ENCODE measurements at places on chromosomes 2 and 18. TPM values are rescaled to one million over a fixed set of nuclear protein-coding genes. Genes with fewer than 3 reads are reported as not detected.

PLGLB2 gene
- 0.86 TPM for total RNA-seq

SLC9A2 gene
- not detected for total RNA-seq

DNA sequence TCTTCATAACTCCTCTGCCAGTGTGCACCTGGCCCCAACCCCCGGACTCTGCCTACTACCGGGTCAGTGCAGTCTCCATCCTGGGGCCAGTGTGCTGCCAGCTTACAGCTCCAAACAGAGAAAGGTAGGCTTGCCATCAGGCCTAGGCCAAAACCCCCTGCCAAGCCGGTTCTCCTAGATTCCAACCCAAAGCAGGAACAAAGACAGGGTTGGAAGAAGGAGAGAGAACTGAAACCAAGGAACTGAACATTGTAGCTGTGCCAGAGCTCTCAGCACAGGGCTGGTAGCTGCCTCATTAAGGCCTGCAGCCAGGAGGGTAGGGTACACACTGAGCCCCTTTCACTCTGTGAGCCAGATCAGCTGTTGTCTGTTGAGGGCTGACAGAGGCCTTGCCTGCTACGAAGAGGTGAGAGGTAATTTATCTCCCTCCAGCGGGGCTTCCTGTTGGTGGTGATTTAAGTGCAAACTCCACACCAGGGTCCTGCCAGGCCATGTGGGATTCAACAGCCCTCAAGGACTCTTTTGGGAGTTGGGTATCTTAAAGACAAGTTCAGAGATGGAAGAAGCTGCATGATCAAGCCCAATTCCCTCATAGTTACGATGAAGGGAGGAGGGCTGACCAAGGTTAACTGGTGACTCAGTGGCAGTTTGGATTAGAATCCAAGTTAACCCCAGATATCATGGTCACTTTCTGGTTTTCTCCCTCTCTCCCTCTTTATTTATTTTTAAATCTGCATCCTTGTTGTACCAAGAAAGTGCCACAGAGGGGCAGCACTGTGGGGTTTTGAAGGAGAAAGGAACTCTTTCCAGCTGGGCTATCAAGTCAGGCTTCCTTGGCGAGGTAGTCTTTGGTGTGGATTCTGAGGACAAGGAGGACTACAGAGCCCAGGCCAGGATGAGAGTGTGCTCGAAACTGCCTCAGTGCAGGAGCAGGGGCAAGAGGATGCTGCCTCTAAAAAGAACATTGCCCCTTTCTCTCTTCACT is 48.1 kb downstream of the CYRIA start:
- peaks cover 7% of the 10 kb centered on the region for H3K4me1 ChIP-seq
- H3K36me3 ChIP-seq = peaks cover 10% of the 10 kb centered on the region
- no peak overlapping the region for H3K27ac ChIP-seq
- peak; percentile 45 for DNase-seq
- no peaks in the 10 kb centered on the region for H3K27me3 ChIP-seq

KCNG2 gene
- 1.6 TPM for total RNA-seq

GRCh38 chr18:46412916-46413315 is 244.1 kb downstream of the LOXHD1 start:
- peaks cover 22% of the 10 kb centered on the region for H3K27me3 ChIP-seq
- H3K4me1 ChIP-seq = peaks cover 63% of the 10 kb centered on the region
- no peak for DNase-seq
- no peak overlapping the region for H3K27ac ChIP-seq
- H3K4me3 ChIP-seq = no peak overlapping the region

- H3K27me3 ChIP-seq = peaks cover 18% of the 10 kb centered on the region
- H3K36me3 ChIP-seq = no peaks in the 10 kb centered on the region
- no peak overlapping the region for H3K4me3 ChIP-seq
- no peak overlapping the region for H3K27ac ChIP-seq
- H3K4me1 ChIP-seq = peaks cover 10% of the 10 kb centered on the region
These were observed 210.3 kb upstream of the SMAD2 start for GRCh38 chr18:48140731-48141130.

DNA sequence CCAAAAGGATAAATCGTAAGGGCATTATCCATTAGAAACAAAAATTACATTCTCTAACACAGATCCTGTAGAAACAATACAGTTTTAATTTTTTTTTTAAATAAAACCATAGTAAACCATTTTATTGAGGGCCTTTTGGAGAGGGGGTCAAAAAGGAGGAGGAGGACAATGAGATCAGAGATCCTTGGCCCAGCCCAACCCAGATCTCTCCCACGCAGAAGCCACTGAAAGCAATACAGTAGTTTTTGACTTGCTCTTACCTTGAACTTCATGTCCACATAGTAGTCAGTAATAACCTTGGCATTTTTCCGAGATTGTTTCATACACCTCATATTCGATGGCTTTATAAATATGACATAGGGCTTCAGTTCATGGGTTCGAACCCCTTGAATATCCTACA is 4.1 kb upstream of the TMEM237 start:
- no peak overlapping the region for H3K4me3 ChIP-seq
- peaks cover 2% of the 10 kb centered on the region for H3K4me1 ChIP-seq
- H3K27ac ChIP-seq = no peak overlapping the region
- H3K27me3 ChIP-seq = peaks cover 2% of the 10 kb centered on the region
- H3K36me3 ChIP-seq = no peaks in the 10 kb centered on the region

ANKRD53 gene
- 11.7 TPM for total RNA-seq

DNA sequence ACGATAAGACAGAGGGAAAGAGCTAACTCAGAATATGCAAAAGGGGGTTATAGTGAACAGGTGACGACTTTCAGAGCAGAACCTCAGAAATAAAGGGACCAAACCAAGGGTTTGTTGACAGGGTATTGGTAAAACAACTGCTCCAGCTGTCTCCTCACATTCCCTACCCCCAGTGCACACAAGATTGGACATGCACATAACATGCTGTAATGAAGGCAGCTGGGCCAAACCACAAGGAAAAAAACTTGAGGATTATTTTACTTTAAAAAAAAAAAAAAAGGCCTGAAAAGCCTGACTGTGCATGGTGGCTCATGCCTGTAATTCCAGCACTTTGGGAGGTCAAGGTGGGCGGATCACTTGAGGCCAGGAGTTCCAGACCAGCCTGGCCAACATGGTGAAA is 3.5 kb downstream of the RBM43 start:
- no peak overlapping the region for H3K27ac ChIP-seq
- DNase-seq = no peak
- no peaks in the 10 kb centered on the region for H3K36me3 ChIP-seq
- no peak overlapping the region for H3K4me3 ChIP-seq
- H3K4me1 ChIP-seq = peaks cover 3% of the 10 kb centered on the region
- no peaks in the 10 kb centered on the region for H3K27me3 ChIP-seq

GALM gene
- 1.0 TPM for total RNA-seq

DNA sequence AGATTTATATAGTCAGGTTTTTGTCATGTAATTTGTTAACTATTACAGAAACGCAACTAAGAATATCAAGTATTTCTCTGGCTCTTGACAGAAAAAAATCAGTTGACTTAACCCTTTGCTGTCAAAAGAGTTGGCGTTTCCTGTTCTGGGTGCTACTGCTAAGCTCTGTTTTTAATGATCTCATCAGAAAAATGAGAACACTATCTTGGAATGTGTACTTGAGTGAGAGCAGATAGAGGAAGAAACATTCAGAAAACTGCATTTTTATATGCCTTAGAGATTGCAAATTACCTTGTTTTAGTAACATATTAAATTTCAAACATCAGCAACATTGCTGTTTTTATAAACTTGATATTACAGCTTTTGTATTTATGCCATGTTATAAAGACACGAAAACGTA is 297.9 kb downstream of the RDH14 start:
- DNase-seq = no peak
- H3K4me1 ChIP-seq = no peaks in the 10 kb centered on the region
- peaks cover 2% of the 10 kb centered on the region for H3K27me3 ChIP-seq
- H3K4me3 ChIP-seq = no peak overlapping the region

DNA sequence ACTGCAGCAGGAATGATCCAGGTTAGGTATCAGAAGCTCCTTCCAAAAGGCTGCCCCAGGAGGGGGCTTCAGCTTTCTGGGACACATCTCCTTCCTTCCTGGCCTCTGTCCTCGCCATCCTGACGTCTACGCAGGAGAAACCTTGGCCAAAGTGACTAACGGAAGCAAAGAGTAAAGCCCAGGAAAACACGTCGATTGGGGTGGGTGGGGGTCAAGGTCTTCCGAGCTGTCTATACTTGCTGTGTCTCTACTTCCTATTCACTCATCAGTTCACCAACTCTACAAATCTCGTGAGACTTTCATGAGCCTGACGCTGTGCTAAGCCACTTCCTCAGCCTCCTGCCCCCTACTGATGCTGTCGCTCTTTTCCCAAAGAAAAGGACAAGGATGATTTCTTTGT is 212.6 kb downstream of the TNS1 start:
- DNase-seq = no peak
- no peaks in the 10 kb centered on the region for H3K4me1 ChIP-seq
- H3K27me3 ChIP-seq = peaks cover 8% of the 10 kb centered on the region

DNA sequence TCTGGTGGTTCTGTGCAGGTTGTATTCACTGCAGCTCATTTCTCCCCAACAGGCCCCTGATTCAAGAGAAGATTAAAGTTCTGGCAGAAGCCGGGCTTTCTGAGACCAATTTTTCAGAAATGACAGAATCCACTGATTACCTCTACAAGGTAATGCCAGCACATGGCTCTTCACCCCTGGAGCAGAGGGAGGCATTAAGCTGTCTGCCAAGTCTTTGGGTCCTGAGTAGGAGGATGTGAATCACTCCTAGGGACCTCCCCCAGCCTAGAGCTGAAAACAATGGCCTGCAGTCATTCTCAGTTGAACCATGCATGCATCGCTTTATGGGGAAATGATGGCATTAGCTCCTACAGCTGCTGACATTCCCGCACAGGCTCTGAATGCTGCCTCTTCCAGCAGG is 20.5 kb upstream of the RPL37A start:
- H3K27me3 ChIP-seq = no peaks in the 10 kb centered on the region
- H3K4me1 ChIP-seq = no peaks in the 10 kb centered on the region
- no peak for DNase-seq
- no peaks in the 10 kb centered on the region for H3K36me3 ChIP-seq

GRCh38 chr2:219460424-219460926 is 25.8 kb downstream of the SPEG start:
- peaks cover 4% of the 10 kb centered on the region for H3K27me3 ChIP-seq
- no peaks in the 10 kb centered on the region for H3K36me3 ChIP-seq
- DNase-seq = peak; percentile 91
- peak overlapping the region; percentile 96 for H3K27ac ChIP-seq
- peaks cover 19% of the 10 kb centered on the region for H3K4me1 ChIP-seq

DNA sequence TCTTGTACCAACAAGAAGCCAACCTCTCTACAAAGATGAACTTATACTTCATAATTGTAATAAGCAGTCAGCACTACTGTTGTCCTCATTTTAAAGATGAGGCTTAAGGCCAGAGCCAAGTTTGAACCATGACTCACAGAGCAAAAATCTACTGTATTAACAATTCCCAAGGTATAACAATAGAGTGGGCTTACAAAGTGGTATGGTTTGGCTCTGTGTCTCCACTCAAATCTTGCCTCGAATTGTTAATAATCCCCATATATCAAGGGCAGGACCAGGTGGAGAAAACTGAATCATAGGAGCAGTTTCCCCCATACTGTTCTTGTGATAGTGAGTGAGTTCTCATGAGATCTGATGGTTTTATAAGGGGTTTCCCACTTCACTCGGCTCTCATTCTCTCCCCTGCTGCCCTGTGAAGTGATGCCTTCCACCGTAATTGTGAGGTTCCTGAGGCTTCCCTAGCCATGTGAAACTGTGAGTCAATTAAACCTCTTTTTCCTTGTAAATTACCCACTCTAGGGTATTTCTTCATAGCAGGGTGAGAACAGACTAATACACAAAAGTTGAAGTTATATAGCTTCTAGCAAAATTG is 19.5 kb downstream of the MRPL44 start:
- H3K4me1 ChIP-seq = peaks cover 8% of the 10 kb centered on the region
- no peak overlapping the region for H3K27ac ChIP-seq
- peaks cover 1% of the 10 kb centered on the region for H3K27me3 ChIP-seq
- DNase-seq = no peak

FOXD4L1 gene
- total RNA-seq = 0.44 TPM

- no peaks in the 10 kb centered on the region for H3K4me1 ChIP-seq
- no peak overlapping the region for H3K27ac ChIP-seq
- no peaks in the 10 kb centered on the region for H3K36me3 ChIP-seq
- H3K4me3 ChIP-seq = no peak overlapping the region
- no peaks in the 10 kb centered on the region for H3K27me3 ChIP-seq
These were observed 311.4 kb downstream of the LRRTM1 start for GRCh38 chr2:79993144-79993543.

TWIST2 gene
- not detected for total RNA-seq

DNA sequence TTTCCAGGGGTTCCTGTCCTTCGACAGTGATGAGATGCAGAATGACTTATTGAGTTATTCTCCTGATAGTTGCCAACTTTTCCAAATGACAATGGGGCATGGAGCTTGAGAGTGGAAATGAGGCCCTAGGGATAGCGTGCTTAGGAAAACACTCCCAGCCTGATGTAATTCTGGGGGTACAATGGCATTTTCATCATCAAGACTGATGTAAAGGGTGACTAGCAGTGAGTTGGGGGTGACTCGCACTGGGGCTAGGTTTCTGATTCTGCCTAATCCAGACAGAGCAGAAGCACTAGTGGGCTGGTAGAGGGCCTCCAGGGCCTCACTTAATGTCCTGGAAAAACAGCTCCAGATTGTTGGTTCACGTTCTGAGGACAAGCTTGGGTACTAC is 34.0 kb upstream of the IL37 start:
- no peaks in the 10 kb centered on the region for H3K36me3 ChIP-seq
- no peak for DNase-seq
- H3K27ac ChIP-seq = no peak overlapping the region
- no peaks in the 10 kb centered on the region for H3K4me1 ChIP-seq
- no peak overlapping the region for H3K4me3 ChIP-seq

FN1 gene
- 28.6 TPM for total RNA-seq

- H3K4me3 ChIP-seq = no peak overlapping the region
- DNase-seq = no peak
- no peaks in the 10 kb centered on the region for H3K27me3 ChIP-seq
- H3K36me3 ChIP-seq = no peaks in the 10 kb centered on the region
- no peak overlapping the region for H3K27ac ChIP-seq
These were observed 813.3 kb downstream of the SLC4A3 start for GRCh38 chr2:220440731-220441130.

BCL2 gene
- total RNA-seq = 6.8 TPM

LONRF2 gene
- total RNA-seq = 1.3 TPM

GRCh38 chr18:55236150-55236931 is 277.1 kb upstream of the CCDC68 start:
- peaks cover 26% of the 10 kb centered on the region for H3K4me1 ChIP-seq
- H3K27me3 ChIP-seq = peaks cover 4% of the 10 kb centered on the region
- H3K36me3 ChIP-seq = no peaks in the 10 kb centered on the region
- DNase-seq = no peak
- H3K27ac ChIP-seq = no peak overlapping the region

LHCGR gene
- not detected for total RNA-seq

GRCh38 chr18:29171892-29172755 is 995.2 kb upstream of the CDH2 start:
- no peak for DNase-seq
- no peaks in the 10 kb centered on the region for H3K36me3 ChIP-seq
- peak overlapping the region; percentile 49 for H3K27ac ChIP-seq
- peaks cover 2% of the 10 kb centered on the region for H3K27me3 ChIP-seq

DNA sequence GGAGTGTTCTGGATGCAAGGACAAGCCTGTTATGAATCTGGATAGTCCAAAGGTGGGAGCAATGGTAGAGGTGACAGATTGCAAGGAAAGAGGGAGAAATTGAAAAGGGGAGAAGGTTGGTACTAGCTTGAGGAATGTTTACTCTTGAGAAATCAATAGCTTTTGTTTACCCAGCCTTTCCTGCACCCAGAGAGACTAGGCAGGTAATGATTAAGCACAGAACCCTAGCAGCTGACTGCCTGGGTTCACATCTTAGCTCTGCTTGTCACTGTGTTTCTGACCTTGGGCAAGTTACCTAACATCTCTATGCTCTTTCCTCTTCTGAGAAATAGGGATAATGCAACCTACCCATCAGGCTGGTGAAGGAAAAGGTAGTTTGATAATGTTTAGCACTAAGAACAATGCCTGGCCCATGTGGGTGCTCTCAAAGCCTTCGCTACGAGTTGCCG is 178.6 kb downstream of the MGAT5 start:
- no peak overlapping the region for H3K4me3 ChIP-seq
- no peak overlapping the region for H3K27ac ChIP-seq
- no peaks in the 10 kb centered on the region for H3K4me1 ChIP-seq
- DNase-seq = no peak
- peaks cover 6% of the 10 kb centered on the region for H3K27me3 ChIP-seq
